ENCODE measurements at places on chromosomes 2 and 18. TPM values are rescaled to one million over a fixed set of nuclear protein-coding genes. Genes with fewer than 3 reads are reported as not detected.

DNA sequence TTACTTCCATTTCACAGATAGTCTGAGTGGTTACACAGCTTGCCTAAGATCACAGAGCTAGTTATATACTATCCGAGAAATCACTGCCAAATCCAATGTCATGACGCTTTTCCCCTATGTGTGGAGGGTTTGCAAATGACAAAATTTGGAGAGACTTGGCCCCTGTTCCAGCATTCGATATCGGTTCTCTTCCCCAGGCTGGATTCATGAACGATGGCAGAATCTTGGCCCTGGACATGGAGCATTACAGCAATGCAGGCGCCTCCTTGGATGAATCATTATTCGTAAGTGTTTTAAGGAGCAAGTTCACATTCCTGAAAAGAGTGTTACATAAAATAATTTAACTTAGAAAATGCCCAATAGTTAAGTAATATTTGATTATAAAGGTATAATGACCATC lies 55.1 kb downstream of the AOX1 start:
- no peak for DNase-seq

The KCNG2 gene
- not detected for total RNA-seq

The CCDC85A gene
- 0.20 TPM for total RNA-seq

DNA sequence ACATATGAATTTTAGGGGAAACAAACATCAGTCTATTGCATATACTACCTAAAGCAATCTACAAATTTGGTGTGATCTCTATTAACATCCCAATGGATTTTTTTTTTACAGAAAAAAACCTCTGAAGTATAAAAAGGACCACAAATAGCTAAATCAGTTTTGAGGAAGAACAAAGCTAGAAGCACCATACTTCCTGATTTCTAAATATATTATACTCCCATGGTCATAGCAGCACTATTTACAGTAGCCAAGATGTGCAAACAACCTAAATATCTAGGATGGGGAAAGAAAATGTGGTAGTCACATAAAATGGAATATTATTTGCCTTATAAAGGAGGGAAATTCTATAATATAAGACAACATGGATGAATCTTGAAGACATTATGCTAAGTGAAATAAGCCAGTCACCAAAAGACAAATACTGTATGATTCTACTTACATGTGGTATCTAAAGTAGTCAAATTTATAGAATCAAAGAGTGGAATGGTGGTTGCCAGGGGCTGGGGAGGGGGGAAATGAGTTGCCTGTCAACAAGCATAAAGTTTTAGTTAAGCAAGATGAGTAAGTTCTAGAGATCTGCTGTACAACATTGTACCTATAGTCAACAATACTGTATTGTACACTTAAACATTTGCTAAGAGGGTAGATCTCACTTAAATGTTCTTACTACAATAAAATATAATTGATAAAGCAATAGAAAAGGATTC lies 17.6 kb upstream of the CASP8 start:
- no peak for DNase-seq

DNA sequence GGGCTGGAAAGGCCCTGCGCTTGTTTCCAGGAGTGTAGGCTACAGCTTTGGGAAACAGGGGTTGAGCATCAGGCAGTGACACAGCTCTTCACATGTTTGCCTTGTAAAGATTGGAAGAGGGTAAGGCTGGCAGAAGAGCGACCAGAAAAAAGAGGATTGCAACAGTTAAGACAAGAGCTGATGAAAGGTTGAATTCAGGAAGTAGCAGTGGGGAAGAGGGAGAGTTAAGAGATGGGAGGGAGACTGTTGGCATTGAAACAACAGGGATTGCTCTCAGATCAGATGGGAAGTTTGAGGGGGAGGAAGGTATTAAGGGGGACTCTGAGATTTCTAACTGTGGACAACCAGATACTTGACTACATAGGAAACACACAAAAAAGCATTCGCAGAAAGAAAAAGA lies 96.9 kb downstream of the CTAGE1 start:
- no peak for DNase-seq

DNA sequence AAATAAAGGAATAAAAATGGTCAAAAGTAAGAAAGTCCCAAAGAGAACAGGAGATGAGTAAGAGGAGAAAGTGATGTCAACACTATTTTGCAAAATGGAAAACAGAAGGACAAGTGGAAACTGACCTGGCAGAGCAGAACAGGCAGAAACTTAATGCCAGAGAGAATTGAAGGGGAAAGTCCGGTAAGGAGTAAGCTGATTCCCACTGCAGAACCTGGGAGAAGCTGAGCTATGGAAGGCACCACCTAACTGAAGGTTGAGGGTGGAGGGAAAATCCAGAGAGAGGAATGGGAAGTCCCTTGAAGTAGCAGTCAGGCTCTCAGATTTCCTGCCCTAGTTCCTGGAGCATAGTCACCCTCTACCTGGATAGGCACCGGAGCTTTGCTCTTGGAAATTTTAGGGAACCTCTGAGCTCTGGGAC lies 59.8 kb downstream of the MOGAT1 start:
- DNase-seq = no peak

DNA sequence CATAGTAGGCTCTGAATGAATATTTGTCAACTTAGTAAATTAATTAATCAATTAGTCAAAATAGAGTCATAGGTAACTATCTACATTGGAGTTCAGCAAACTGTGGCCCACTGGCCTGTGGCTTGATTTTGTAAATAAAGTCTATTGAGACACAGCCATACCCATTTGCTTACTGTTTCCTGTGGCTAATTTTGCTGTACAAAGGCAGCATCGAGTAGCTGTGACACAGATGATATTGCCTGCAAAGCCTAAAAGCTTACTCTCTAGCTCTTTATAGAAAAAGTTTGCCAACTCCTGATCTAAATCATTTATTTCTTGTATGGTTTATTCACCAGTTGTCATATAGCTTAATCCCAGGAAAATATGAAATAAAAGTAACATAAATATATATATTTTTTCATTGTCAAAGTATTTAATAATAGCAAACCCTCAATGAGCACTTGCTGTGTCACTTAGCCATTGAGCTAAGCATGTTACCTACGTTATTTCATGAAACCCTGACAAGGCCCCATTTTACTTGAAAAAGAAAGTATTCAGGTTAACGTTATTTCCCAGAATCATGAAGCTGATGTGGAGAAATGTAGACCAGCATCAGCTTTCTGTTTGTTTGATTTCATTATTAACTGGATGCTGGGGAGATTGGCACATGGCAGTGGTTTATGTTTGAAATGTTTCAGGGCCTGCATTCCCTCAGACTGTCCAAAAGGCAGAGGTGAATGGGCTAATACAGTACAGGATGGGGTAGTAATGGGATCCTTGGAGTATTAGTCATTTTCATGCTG lies 69.6 kb downstream of the ICOS start:
- no peak for DNase-seq

Measured in MCF 10A (cell line).